Activated CD4-positive, alpha-beta T cell treated with anti-CD3 and anti-CD28 coated beads, Interleukin-10, Interleukin-2, amounts not matched to agents 100 ng/mL and 50 ng/mL, durations not matched to agents 16 hours and 8 hours (primary cell): ENCODE measurements at places on chromosomes 4 and X.

DNA sequence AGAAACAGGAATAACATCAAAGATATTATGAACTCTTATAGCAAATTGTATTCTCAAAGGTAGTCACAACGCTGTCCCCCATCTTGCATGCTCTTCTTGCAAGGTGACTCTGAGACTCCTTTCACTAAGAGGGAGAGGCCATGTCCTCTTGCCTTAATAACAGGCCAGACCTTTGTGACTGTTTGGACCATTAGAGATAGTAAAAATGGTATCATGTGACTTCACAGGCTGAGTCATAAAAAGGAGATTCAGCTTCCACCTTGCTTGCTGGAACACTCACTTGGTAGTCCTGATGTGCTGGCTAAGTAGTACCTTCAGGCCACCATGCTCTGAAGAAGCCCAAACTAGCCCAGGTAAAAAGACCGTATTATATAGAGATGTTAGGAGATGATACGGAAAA is 143.8 kb downstream of the FBXW7 start:
- no peak for DNase-seq

DNA sequence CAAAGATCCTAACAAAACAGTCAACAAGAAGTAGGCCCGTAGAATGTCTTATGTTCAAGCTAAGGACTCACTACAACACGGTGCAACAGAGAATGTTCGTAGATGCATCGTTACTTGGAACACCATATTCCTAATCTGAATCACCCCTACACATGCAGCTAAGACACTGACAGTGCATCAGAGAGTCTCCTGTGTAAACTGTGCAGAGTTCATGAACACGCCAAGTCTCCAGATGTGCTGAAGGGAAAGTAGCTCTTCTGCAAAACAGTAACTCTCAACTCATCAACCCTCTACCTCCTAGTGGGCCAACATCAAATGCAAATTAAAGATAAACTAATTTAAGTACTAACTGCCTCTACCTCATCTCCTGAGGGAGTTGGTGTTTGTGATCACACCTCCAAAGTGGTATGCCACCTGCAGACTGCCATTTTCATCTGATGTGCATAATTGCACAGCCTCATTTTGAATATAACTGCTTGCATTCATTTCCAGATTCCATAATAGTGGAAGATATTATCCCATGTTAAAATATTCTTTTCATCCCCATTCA is 73.5 kb downstream of the MOSPD2 start:
- DNase-seq = no peak

DNA sequence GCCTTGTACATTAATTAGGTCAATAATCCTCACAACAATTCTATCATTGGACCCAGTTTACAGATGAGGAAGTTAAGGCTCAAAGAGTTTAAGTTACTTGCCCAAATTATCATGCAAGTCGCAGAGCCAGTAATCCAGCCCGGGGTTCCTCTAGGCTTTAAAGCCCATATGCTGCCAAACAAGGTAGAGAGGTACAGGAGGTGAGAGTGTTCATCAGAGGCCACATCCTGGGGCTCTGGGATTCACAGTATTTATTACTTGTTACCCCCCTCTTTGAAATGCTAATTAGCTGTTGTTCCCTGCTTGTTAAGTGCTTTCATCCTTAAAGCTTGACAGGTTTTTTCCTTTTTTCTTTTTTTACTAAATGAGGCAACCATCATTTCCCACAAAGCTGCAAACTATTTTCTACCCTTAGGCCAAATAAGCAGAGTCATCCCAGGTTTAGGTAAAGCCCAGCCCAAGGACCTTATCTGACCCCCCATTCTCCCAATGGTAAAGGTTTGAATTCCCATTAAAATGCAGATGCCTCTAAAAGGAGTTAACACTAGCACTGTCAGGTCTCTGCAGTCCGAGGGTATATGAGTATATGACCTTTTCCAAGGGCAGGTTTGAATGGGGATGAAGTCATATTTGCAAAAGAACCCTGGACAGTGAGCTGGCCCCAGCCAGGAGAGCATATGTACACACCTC is 150.3 kb downstream of the SOX3 start:
- no peak for DNase-seq

DNA sequence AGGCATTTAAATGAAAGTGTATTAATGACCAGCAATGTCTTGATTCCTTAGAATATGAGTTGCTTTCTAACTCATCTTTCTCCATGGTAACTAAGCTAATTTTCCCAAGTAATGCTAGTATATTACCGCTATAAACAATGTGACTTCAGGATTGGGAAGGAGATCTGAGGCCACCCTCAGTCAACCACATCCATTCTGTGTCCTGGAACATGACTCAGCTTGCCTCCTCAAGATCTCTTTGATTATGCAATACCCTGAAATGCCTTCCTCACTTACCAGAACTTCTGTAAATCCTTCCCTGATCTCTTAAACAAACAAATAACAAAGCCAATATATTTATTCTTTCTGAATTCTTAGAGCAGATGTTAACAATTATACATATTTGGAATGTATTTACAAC is 1495.5 kb downstream of the PCDH18 start:
- DNase-seq = no peak

DNA sequence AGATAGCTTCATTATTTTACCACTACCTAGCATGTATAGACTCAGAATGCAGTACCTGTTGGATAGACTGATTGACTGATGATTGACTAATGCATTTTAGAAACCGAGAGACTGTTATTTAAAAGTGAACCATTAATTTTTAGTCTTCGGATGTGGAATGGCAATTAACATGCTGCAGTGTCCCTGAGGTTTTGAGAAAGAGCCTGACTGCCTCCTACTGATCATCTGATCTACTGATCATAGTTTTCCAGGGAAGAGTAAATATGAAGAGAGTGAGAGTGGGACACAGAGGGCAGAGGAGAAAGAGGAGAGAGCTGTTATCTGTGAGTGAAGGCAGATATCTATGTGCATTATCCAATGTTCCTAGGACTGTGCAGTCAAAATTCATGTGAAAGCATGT is 764.7 kb downstream of the TRIML1 start:
- DNase-seq = no peak

DNA sequence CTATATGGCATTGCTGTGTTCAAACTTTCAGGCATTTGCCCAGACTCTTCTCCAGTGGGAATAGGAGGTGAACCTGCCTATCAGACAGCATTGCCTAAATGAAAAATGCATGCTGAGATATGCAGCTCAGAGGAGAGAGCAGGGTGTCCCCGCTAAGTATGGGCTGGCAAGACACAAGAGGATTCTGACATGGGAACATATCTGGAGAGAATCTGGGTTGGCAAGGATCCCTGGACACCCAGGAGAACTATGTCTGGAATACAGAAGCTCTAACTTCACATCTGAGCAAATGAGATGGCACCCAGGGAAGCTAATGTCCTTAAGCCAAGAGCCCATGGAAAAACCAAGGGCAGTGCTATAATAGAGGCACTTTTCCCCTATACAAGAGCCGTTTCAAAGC is 18.4 kb downstream of the PPARGC1A start:
- DNase-seq = no peak

DNA sequence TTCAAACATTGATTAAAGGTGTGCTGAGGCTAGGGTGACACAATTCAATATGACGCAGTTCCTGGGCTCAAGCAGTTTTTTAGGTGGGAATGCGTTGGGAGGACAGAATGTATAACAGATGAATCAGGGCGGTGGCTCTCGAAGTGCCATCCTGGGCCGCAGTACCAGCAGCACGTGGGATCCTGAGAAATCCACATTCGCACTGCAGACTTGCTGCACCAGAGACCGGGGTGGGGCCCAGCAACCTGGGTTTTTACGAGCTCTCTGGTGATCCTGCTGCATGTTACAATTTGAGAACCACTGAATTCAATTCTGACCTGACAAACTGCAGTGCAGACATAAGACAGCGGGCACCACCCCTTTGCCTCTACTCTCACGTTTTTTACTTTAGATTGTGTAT is 30.4 kb downstream of the FAM149A start:
- no peak for DNase-seq

DNA sequence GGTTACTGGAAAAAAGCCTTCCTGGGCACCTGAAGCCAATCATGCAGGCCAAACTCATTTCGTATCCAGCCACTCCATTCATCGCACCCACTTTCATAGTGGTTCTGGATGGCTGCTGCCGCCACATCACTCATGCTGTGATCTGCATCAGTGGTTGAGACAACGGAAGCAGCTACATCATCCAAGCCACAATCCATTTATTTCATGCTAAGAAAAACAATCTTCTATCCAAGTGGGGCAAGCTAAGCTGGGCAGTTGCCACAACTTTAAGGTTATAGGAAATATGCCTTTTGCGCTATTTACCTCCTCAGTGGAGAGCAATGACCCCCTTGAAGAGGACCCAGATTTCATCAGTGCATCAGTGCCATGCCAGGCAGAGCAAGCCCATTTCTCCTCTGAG is 124.6 kb downstream of the GRIA3 start:
- no peak for DNase-seq

DNA sequence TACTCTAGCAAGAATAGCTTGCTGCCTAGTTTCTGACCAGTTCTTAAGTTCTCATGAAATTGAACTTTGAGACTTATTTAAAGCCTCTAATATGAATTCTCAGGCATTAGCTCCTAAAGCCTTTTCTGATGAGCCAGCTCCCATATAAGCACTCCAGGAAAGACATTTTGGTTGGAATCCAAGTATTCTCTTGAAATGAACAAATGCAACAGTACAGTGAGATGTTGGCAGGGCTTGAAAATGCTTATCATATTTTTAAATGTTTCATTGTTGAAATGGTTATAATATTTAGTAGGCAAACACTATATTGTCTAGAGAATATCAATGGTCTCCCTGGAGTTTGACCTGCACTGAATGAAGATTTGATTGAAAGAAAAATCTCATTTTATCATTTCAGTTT is 240.3 kb downstream of the ANK2 start:
- no peak for DNase-seq

GRCh38 chr4:185512516-185512915 is 22.8 kb downstream of the PDLIM3 start:
- DNase-seq = no peak
